NCI-H748 treated with DMSO at 0.1 percent for 48 hours (cell line): ENCODE measurements at places on chromosomes 5 and 9.
A peak's percentile ranks its signal among the peaks of the same experiment; 100 is the strongest.

DNA sequence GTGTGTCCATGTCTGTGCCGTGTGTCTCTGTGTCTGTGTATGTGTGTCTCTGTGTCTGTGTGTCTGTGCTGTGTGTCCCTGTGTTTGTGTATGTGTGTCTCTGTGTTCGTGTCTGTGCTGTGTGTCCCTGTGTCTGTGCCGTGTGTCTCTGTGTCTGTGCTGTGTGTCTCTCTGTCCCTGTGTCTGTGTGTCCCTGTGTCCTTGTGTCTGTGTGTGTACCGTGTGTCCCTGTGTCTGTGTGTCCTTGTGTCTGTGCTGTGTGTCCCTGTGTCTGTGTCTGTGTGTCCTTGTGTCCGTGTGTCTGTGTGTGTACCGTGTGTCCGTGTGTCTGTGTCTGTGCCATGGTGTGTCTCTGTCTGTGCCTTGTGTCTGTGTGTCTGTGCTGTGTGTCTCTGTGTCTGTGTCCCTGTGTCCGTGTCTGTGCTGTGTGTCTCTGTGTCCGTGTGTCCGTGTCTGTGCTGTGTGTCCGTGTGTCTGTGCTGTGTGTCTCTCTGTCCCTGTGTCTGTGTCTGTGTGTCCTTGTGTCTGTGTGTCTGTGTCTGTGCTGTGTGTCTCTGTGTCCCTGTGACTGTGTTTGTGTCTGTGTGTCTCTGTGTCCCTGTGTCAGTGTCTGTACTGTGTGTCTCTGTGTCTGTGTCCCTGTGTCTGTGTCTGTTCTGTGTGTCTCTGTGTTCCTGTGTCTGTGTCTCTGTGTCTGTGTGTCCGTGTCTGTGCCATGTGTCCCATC is 23.2 kb downstream of the CACNA1B start:
- DNase-seq = no peak

GRCh38 chr9:114083666-114084065 is 5.6 kb upstream of the AMBP start:
- DNase-seq = no peak

- DNase-seq = peak; percentile 97
Observed at GRCh38 chr5:52007230-52007858, 624.1 kb downstream of the ISL1 start.

- no peak for DNase-seq
Observed at GRCh38 chr9:123640792-123641222, 284.8 kb downstream of the CRB2 start.

DNA sequence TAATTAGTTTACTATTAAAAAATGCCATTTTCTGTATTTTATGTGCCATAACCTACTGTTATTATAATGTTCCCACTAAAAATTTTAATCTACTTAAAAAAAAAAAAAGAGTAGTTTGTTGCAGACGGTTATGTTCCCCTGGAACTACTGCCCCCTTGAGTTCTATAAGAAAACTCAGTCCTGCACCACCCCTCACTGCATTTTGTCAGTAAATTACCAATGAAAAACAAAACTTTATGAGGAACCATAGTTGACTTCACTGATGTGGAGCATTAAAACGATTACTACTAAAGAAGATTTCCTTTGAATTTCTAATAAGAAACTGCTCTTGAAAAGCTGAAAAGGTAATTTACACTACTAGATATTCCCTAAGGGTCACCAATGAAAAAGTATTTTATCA is 288.7 kb downstream of the FBXL17 start:
- peak; percentile 11 for DNase-seq

GRCh38 chr9:22508790-22509189 is 62.2 kb downstream of the DMRTA1 start:
- no peak for DNase-seq

DNA sequence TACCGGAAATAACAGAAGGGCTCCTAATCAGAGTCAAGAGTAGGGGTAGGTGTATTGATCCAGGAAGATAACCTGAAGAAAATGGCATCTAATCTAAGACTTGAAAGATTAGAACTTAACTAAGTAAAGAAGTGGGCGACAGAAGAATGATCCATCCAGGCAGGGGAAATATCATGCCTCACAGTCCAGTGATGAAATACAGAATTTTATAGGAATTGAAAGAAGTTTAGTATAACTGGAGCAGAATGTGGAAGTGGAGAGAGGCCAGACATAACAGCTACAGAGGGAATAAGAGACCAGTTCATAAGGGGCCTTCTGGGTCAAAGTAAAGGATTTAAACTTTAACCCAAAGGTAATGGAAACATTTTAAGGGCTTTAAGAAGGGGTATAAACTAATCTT is 42.2 kb downstream of the ERP44 start:
- no peak for DNase-seq

- no peak for DNase-seq
Observed at GRCh38 chr5:150162142-150162513, 4.5 kb upstream of the CDX1 start.

GRCh38 chr9:5899292-5899691 is 8.6 kb downstream of the MLANA start:
- DNase-seq = no peak

- no peak for DNase-seq
Observed at GRCh38 chr5:130286971-130287370, 382.7 kb downstream of the CHSY3 start.

- DNase-seq = no peak
Observed at GRCh38 chr5:5739490-5739945, 317.0 kb downstream of the ICE1 start.

DNA sequence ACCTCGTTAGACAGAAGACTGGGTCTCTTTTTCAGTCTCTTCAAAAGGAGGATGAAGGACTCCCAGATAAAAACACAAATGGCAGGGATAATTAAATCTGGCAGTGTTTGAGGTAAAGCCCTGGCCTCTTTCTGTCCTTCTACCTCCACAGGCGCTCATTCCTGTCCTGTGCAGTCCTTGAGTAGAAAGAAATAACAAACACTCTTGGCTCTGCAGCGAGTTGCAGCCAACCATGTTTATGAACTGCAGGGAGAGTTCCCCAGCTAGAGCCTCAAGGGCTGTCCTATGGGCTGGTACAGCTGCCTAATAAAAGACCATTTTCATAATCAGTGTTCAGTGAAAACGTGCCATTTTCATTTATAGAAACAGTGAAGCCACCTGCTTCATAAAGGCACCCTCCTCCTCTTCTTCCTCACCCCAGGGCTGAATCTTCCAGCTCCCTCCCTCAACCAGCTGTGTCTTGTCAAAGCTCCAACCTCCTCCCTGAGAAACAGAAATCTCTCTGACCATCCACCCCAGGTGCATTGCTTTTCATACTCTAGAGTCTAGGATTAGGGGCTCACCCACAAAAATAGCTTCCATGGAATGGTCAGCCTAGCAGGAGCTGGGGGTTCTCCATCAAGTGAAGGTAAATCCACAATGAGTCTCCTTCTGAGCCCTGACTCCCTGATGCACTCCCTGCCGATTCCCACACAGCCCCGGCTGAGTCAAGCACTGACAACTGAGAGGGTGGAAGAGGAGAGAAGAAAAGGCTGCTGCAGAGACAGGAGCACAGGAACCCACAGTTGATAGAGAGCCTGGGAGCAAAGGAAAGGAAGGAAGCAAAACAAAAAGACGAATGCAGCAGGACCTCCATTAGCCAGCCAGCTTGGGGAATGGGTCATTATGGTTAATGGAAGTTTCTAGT is 150.7 kb downstream of the CMYA5 start:
- no peak for DNase-seq

DNA sequence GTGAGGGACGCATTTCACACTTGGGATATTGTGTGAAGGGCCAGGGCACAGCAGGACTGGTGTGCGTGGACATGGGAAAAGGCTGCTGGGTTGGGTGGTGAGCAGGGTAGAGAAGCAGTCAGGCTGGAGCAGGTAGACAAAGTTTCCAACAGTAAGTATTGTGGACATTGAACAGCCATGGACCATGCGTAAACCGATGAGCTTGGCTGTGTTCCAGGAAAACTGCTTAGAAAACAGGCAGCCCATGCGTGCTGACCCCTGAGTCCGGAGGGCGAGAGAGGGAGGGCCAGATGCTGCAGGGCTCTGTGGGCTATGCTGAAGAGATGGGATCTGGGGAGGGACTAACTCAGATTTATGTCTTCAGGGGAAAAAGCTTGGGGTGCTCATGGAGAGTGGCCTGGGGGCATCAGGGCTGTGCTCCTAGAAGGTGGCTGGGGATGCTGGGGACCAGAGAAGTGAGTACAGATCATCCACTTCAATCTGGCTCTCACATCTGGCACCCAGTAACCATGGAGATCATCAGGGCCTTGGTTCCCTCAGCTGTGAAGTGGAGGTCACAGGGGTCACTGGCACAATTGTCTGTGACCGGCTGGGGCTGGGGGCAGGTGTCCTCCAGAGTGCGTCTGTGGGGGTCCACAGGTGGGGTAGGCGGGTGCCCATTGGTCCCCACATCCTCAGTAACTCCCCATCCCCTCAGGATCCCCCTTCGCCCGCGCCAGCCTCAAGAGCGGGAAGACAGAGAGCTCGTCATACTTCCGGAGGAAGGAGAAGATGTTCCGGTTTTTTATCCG is 93.3 kb downstream of the CACNA1B start:
- no peak for DNase-seq

GRCh38 chr5:173098787-173099186 is 42.6 kb downstream of the CREBRF start:
- DNase-seq = no peak

DNA sequence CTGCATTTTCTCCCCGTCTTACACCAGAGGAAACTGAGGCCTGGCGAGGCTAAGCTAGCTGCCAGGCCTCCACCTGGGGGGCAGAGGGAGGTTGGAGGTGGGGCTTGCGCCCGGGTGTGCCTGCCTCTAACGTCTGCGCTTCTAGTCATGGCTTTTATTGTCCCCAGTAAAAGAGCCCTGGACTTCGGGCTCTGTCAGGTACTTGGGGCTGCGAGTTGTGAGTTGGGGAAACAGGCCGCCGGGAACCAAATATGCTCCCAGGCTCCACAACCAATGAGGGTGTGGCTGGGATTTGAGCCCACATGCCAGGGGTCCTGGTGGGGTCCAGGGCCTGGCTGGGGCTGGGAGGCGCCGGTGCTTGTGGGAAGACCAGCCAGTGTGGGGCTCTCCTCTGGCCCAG is 57.4 kb upstream of the NOTCH1 start:
- no peak for DNase-seq
